ENCODE measurements at places on chromosomes 13 and 19.

DNA sequence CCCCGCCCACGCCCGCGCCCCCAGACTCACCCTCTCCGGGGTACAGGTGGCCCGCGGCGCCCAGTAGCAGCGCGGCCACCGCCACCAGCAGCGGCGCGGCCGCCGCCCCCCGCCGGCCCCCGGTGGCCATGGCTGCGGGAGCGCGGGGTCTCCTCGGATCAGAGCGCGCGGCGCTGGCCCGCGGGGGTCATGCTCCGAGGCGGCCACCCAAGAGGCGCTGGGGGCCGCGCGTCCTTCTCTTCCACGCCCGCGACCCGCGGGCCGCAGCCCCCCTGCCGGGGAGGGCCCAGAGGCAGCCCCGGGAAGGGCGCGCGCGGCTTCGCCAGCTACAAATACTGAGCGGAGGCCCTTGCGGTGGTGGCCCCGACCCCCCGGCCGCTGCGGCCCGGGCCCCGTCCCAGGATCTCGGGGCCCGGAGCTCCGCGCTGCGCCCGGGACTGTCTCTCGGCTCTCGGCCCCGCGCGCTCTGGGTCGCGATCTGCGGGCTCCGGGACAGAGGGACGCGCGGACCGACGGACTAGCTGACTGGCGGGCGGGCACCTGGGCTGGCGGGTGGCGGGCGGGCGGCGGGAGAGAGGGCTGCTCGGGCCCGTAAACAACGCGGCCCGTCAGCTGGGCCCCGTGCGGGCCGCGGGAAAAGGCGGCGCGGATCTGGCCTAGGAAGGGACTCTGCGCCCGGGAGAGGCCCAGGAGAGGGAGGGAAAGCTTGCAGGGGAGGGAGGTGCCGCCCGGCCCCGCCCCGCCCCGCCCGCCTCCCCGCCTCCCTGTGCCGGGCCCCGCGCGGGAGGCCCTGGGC is at the start of gene INSR:
TSS of gene INSR (minus strand) at position 653 of the 796 bp plus-strand sequence. CDS start at position 130, 523 bp downstream.
- DNase-seq, result peak; percentile 89

DNA sequence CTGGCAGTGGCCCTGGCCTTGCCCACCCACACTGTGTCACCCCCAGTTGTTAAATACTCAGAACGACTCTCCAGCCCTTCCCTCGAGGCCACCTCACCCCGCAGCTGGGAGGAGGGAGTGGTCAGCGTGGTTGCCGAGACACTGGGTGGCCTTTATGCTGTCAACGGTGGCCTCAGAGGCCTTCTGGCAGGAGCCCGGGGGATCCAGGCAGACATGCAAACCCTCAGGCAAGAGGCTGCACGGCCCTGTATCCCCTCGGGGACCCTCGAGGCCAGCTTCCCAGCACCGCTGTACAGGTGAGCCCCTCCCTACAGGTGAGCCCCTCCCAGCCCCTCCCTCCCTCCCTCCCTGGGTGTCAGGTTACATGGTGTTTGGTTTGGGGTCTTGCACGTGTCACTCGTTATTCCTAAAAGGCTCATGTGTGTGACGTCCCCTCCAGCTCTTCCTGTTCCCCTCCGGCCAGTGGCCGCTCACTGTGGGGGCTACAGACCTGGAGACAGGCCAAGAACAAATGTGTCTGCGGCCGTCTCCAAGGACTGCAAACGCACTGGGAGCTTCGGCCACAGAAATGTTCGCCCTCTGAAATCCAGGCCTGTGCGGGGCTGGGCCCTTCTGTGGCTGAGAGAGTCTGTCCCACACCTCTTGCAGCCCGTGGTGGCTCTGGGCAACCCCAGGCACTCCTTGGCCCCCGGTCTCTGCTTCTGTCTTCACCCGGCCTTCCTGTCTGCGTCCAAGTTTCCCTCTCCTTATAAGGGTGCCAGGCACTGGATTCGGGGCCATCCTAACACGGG is at the start of gene TEKTIP1:
TSS of gene TEKTIP1 (plus strand) at position 210 of the 791 bp plus-strand sequence. CDS start at position 214, 4 bp downstream.
- no peak for DNase-seq

- DNase-seq, result no peak
Measured at GRCh38 chr13:95749545-95749944, 72.6 kb downstream of the DNAJC3 start.

GRCh38 chr13:52706081-52706480 is 33.5 kb downstream of the CNMD start:
- peak; percentile 52 for DNase-seq
